ENCODE measurements at places on chromosomes 7 and 10.

DNA sequence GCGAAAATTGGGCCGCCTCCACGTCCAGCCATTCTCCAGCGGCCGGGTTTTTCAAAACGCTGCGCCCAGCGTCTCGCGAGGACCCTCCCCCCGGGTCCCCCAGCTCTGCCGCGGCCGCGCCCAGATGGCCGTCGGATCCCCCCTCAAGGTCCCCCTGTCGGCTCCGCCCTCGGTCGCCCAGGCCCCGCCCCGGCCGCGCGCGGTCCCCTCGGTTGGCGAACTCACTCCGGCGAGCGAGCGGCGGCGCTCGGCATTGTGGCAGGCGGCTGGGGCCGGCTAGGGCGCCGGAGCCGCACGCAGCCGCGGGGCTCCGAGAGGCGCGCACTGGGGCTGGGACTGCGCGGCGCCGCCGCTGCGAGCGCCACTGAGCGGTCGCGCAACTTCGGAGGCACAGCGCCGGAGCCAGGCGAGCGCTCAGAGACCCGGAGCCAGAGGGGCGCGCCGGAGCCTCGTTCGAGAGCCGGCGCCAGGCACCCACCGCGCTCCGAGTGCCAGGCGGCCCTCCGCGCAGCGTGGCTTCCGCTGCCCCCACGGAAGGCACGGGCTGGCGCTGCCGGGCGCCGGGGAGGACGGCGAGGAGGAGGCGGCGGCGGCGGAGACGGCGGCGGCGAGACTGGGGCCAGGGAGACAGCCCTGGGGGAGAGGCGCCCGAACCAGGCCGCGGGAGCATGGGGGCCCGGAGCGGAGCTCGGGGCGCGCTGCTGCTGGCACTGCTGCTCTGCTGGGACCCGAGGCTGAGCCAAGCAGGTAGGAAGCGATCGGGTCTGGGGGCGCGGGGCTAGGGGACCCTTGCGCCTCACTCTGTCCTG lies at the start of gene UNC5B:
UNC5B (plus strand) TSS at position 253 of the 809 bp plus-strand sequence; CDS start at position 669, 416 bp downstream.
- DNase-seq = peak; percentile 26

DNA sequence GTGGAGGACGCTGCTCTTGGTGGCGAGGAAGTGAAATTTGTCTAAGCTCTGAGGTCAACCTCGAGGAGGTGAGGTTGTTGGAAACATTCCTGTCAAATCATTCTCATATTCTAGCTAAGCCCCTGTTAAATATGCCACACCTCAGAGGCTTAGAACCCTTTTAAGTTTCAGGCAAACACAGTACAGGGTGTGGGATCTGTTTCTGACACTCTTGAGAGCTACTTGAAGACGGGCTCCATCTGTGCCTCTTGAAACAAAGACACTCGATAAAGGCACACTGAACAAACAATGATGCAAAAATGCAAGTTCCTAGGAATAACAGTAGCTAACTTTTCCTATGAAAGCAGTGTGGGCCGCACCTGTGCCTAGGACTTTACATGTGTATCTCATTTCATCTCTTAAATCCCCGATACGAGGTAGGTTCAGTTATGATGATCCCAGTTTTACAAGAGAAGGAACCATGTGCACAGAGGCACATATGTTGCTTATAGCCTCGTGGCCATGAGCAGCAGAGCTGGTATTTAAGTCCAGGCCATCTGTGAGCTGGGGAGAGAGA lies 299.2 kb downstream of the CCDC3 start:
- DNase-seq = no peak

DNA sequence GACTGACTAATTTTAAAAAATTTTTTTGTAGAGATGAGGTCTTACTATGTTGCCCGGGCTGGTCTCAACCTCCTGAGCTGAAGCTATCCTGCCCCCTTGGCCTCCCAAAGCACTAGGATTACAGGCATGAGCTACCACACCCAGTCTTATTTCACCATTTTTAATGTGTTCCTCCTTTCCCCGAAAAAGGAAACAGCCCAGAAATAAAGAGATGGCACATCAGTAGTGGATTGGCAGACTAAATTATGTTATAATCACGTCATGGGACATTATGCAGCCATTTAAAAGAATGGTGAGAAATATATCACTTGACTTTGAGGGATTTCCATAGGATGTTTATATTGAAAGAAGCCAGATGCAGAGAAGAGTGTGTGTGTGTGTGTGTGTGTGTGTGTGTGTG lies 40.5 kb downstream of the CAPZA2 start:
- DNase-seq = no peak

- no peak for DNase-seq
These were observed 20.4 kb downstream of the IGF2BP3 start for GRCh38 chr7:23449941-23450340.

DNA sequence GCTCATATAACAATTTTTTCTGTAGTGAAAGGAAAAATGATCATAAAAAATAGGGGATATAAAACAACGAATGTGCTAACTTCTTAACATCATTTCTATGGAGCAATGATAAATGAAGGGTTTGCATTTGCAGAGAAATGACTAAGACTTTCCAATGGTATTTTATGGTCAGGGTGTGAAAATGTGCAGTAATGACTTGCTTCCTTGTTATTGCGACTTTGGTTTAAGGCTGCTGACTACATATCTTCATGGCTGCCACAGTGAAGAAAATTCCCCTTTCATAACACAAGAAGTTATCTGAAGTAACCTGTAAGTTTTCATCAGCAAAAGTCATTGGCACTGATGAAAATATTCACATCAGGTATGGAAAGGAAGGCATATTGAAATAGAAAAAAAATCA lies 166.1 kb upstream of the NRG3 start:
- no peak for DNase-seq

- DNase-seq = no peak
These were observed 490.9 kb downstream of the ZWINT start for GRCh38 chr10:55870186-55870585.

DNA sequence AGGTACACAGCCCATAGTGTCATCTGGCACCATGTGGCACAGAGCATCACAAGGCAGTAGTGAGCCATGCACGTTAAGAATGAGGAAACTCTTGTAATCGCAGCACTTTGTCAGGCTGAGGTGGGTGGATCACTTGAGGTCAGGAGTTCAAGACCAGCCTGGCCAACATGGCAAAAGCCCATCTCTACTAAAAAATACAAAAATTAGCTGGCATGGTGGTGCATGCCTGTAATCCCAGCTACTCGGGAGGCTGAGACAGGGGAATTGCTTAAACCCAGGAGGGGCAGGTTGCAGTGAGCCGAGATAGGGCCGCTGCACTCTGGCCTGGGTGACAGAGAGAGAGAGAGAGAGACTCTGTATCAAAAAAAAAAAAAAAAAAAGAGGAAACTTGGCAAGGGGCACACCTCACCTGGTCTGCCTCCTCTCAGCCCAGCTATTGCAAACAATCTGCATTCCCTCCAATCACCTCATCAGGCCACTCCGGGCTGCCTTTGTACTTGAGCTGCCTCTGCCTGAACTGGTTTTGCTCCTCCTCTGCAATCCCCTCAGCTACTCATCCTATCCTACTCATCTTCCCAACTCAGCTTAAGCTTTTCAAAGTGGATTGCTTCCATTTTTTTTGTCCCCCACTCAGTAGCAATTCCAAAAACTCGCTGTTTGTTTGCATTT lies 46.0 kb upstream of the OPTN start:
- no peak for DNase-seq

DNA sequence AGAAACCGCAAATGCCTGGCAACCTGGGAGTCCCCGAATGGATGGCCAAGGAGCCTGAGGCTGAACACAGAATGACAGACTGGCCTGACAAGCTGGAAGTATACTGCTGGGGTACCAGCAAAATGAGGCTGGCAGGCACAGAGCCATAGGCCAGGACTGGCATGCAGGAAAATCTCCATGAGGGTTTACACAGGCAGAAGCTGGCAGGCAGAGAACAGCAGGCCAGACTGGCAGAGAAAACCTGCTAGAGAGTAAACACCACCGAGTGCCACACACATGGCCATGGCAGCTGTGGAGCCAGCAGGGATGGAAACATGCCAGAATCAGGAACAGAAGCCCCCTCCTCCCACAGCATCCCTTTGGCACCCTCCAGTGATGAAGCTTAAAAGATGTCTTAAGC lies 63.4 kb downstream of the CRPPA start:
- no peak for DNase-seq

DNA sequence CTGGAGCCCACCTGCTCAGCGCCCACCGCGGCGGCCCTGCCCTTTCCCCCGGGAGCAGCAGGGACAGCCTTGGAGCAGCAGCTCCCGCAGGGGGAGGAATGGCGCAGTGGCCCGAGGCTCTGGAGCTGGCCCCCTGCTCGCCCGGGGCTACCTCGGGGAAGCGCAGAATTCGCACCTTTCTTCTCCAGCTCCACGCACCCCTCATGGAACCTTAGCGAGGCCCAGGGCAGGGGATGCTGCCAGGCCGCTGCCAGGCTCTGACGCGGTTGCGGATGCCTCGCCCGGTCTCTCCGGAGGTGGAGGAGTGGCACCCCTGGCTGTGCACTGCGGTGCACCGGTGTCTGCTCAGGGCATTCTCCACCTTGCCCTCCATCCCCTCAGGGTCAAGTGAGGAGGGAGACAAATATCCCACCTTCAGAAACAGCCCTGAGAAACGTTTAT lies 84.9 kb upstream of the MKI67 start:
- no peak for DNase-seq

- DNase-seq = no peak
These were observed 217.2 kb downstream of the RELN start for GRCh38 chr7:103772171-103772773.

GRCh38 chr10:79273604-79274003 lies 73.7 kb upstream of the PPIF start:
- DNase-seq = no peak

DNA sequence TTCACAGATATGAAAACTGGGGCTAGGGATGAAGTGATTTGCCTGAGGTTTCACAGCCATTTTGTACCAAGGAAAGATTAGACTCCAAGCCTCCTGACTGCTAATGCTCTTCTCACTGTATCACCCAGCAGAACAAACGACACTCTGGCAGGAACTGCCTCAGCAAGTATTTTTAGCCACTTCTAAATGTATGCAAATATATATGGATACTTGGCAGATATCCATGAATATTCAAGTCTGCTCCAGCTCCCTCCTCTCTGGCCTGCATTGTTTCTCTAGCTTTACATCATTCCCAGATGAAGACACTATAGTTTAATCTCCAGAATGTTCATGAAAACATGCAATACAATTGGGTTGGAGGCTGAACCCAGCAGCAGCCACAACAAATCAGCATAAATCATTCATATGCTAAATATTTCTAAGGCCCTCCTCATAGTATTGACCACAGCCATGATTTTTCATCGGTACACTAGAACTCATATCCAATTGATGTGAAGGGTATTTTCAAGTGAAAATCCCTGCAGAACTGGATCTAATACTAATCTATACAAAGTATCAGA lies 65.5 kb downstream of the HPSE2 start:
- DNase-seq = no peak

- no peak for DNase-seq
These were observed 17.6 kb downstream of the UNC5B start for GRCh38 chr10:71229726-71230655.

DNA sequence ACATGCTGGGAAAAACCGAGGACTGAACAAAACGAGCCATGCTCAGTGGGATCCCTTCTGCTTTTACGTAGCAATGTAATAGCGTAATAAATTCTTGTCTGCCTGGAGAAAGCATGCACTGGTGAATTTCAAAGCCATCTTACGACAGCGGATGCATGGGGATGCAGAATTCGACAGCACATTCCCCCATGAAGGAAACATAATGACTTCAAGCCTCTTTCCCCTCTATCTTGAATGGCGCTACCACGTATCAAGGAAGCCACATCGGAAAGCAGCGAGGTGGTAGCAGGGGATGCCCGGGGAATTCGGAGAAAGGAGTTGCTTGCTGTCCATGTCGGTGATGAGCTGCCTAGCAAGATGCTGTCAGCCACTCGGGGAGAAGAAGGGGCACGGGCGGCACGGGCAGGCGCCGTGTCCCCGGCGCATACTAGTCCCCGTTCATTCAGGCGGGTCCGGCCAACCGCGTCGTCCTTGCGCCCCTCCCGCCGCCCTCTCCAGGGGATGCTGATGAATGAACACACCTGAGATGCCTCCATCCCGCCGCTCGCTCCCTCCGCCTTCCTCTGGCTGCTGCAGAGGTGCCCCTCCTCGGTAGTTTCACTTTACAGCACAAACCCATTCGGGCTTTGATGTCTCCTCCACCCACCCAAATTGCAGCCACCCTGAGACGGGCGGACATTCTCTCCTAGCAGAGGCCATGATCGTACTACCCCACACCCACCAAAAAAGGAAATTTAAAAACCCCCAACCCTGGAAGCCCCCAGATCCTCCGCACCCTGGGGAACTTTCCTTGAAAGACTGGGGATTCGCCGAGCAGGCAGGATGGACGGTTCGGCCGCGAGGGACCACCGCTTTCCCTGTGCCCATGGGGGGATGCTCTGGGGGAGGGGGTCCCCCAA lies 644 bp downstream of the SORBS1 start:
- DNase-seq = peak; percentile 6

- DNase-seq = no peak
These were observed 116.3 kb upstream of the GDF10 start for GRCh38 chr10:47183704-47184041.

GRCh38 chr7:110486549-110486948 lies 604.4 kb upstream of the LRRN3 start:
- no peak for DNase-seq

- no peak for DNase-seq
These were observed 86.0 kb upstream of the ANKRD1 start for GRCh38 chr10:91006752-91007346.

DNA sequence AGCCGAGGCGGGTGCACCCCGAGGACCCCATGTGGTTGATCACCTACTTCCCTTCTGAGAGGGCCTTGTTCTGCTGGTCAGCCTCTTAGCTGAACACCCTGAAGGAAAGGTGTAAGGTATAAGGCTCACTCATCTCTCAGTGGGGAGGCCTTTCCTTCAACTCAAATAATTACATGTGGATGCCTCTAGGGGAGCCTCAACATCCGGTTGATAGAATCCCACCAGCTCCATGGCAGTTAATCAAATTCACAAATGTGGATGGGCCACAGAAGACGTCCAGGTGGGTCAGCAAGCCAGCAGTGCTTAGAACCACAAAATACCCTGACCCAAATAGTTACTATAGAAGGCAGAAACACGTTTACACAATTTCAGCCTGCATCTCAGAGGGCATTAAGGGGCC lies 37.7 kb upstream of the ZNF32 start:
- DNase-seq = no peak

GRCh38 chr10:111707076-111707475 lies 476.5 kb downstream of the GPAM start:
- no peak for DNase-seq
